ENCODE measurements at places on chromosomes 11 and 22. TPM values are rescaled to one million over a fixed set of nuclear protein-coding genes. Genes with fewer than 3 reads are reported as not detected.

DNA sequence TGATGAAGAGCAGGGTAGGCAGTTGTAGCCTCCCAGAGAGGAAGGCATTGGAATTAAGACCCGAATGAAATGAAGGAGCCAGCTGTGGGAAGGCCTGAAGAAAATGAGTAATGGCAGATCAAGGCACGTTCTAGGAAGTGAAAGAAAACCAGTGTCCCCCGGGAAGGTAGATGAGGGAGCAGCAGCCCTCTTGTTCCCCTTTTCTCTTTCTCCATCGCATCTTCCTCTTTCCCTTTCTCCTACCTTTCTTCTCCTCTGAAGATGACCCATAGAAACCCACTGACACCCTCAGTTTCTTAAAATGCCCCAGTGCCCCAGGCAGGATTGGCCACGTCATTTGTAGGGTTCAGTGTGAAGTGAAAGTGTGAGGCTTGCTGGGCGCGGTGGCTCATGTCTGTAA is 172.6 kb upstream of the SEZ6L start:
- DNase-seq: no peak

GRCh38 chr11:6204706-6205105 is 651 bp upstream of the C11orf42 start:
- DNase-seq: no peak

DNA sequence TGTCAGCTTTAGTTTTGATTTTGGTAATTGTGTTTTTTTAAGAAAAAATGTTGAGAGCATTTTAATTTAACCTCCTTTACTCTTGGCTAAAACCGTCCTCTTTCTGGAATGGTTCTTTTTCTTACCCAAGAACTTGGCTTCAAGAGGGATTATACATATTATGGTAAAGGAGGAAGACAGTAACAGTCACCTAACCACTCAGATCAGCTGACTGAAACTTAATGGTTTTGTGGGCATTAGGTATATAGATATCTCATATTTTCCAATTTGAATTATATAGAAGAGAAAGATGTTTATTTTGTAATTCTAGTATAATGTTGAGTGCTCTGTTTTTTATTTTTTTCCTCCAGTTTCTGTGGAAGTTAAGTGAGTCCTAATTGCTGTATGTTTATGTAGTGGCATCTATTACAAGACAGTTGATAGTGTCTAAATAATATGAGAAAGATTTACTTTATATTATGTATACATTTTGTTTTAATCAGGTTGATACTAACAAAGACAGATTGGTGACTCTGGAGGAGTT is 36.6 kb upstream of the NCR3LG1 start:
- no peak for DNase-seq

DNA sequence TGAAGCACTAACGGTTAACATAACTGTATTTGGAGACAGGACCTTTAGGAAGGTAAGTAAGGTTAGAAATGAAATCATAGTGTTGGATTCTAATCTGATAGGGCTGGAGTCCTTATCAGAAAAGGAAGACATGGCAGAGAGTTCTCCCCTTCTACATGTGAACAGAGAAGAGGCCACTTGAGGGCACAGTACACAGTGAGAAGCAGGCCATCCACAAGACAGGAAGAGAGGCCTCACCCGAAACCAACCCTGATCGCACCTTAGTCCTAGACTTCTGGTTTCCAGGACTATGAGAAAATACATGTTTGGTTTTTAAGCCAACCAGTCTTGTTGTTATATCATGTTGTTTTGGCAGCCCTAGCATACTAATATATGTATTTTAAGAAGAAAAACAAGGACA is 170.0 kb downstream of the LRRC4C start:
- DNase-seq: no peak

GRCh38 chr11:2189938-2190656 is 18.5 kb upstream of the TH start:
- DNase-seq: no peak

DNA sequence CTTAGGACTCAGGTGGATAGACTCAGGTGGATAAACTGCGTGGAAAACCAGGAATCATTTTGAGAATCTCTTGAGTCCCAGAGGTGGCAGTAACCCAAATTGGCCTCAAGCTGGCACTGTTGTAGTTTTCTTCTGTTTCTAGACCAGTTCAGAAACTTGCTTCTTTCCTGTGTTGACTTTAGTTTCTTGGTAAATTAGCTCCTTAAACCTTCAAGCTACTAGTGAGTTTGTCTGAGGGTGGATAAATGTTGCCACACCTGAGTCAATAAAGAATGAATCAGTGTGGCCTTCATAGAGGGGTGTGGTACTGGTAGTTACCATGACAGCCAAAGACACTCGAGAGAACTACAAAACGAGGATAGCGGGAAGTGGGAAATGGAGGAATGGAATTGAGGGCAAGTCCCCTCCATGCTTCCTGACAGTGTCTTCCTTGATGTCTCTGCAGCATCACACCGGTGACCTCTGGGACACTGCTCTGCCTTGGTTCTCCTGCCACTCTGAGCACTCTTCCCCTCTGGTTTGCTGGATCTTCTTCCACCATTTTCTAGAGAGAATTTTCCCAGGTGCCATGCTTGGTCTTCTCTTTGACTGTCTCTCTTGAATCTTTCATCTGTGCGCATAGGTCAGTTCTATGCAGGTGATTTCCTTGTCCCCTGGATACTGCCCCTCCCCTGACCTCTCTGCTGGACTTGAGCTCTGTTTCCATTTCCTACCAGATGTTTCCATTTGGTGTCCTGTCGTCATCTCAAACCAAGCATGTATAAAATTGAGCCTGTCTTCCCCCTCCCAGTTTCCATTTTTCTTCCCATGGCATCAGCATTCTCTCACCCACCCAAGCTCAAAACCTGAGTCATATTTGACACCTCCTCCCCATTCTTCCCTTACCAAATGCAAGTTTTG is 7.2 kb downstream of the POLD4 start:
- DNase-seq: peak; percentile 61

GRCh38 chr11:118892964-118893363 is 9.3 kb downstream of the CXCR5 start:
- DNase-seq: no peak

DNA sequence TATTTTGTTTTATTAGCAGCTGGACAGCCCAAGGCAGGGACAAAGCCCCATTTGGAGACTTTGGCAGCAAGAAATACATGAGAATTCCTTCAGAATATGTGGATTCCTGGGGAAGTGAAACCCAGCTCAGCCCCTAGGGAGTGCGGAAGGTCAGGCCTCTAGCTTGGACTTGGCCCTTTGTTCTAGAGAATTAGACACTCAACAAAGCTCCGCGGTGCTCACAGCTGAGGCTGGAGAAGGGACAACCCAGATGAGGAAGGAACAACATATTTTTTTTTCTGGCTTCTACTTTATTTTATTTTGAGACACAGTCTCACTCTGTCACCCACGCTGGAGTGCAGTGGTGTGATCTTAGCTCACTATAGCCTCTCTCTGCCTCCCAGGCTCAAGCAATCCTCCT is 44.7 kb upstream of the SEPTIN5 start:
- DNase-seq: no peak

Gene ZBTB16
- total RNA-seq: not detected

Gene LRRC74B
- not detected for total RNA-seq

Gene UVRAG
- total RNA-seq: 19.8 TPM

Data from fibroblast of lung (primary cell).